ENCODE measurements at places on chromosomes 3 and 15.
A peak's percentile ranks its signal among the peaks of the same experiment; 100 is the strongest.

DNA sequence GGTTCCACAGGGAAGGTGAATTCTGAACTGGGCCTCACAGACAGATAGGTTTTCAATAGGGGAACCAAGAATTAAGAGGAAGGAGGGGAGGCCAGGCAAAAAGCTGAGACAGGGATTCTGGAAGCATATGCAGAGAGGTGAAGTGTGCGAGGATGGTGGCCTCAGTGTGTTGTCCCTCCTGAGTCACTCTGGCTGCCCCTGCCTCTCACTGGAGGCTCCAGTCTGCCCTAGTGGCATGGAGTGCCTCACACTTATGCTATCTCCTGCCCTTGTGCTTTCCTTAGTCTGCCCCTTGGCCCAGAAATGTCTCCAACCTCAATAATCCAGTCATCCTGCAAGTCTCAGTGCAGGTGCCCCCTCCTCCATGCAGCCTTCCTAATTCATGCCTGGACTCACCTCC lies 32.2 kb upstream of the RBP1 start:
- no peak for DNase-seq

DNA sequence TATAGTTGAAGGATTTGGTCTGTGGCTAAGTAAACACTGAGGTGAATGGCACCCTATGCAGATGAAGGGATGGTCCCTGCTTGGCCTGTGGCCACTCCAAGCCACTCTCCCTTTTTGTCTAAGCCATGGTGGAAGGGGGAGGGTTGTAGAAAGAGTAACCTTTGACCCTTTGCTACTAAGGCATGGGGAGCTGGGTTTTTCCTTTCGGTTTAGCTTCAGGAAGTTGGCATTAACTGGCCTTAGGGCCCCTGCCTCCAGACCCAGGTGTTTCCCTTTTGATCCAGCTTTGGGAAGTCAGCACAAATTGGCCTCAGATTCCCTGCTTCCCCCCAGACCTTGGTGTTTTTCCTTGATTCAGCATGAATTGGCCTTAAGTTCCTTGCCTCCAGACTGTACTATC lies 49.5 kb downstream of the EFCAB12 start:
- DNase-seq = no peak

DNA sequence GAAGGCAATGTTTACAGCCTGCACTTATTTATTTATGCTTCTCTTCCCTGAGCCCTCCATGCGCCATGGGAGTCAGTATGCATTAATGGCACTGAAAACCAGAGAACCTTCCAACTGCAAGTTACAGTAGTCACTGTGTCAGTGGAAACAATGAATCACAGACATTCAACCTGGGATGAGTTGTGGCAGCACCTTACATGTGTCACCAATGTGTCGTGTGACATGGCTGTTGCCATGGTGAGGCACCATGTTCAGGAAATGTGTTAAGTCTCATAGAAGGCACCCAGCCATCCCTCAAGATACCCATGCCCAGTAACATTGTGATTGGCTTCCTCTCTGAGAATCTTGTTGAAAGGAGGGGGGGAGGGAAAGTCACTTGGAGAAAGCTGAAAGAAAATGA lies 105.0 kb downstream of the FOXP1 start:
- peak; percentile 49 for DNase-seq

DNA sequence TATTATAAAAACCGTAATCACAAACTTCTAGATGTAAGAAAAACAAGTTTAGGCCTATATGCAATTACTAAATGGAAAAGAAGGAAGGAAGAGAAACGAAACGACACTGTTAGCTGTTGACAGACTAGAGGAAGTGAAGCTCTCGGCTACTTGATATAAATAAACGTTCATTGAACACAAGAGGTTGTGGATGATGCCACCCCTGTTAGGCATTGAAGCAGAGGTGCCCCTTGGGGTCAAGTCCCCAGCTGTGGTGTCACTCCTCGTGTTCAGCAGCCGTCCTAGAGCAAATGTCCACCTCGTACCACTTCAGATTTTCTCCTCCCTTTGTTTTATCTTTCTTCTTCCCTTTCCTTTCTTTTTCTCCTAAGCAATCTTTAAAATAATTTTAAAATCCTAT lies 146.5 kb upstream of the UBE2E1 start:
- no peak for DNase-seq

DNA sequence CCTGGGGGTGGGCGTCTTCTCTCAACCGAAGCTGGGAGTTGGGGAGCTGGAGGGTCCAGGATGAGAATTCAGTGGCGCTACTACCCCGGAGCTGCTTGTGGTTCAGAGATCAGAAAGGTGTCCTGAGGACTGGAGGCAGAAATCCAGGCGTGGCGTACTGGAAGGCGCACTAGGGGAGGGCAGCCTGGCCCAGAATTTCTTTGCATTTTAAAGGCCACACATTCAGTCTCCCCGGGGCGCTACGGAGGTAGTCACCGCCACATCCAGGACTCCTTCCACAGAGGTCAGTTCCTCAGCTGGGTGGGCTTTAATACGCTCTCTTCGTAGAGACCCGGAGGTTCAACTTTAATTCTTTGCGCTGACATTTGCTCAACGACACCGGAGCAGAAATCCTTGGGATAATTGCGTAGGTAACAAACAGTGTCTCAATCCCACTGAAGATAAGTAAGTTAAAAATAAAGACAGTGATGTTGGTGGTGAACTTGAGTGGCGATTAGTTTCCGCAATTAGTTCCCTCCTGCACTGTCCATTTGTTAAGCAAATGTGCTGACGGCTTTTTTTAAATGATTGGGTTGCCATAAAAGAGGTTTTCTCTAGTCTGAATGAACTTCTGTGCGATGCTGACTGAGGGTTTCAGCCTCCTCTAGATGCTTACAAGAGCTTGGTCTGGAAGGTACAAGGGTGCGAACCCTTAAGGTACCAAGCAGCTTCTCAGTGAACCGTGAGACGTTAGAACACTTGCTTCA lies 535 bp downstream of the MCTP2 start:
- DNase-seq = peak; percentile 26

DNA sequence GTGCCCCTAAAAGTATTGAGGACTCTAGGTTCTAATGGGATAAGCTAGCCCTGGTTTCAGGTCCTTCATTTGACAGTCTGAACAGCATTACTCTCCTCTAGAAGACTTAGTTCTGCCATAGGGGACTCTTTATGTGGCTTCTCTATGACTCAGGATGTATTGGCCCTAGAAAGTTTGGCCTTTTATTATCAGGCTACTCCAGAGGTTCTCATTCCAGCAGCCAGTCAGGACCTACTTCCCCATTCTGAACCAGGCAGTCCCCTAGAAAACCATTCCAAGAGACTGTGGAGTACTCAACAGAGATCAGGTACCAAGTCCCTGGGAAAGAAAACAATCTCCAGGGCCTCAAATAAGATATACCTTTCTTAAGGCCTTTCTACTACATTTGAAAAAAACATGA lies 157.9 kb upstream of the TSPAN3 start:
- DNase-seq = no peak

- DNase-seq = no peak
Observed at GRCh38 chr3:163058031-163058854, 1561.6 kb downstream of the OTOL1 start.

DNA sequence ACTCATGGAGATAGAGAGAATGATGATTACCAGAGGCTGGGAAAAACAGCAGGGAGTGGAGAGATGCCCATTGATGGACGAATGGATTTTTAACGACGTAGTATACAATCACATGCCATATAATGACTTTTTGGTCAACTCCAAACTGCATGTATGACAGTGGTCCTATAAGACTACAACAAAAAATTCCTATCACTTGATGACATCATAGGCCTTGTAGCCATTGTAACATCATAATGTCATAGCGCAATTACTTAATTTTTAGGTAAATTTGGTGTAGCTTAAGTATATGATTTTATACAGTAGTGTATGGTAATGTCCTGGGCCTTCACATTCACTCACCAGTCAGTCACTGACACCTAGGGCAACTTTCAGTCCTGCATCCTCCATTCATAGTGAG lies 264.3 kb downstream of the RAP2B start:
- DNase-seq = no peak

GRCh38 chr3:161072211-161072621 lies 32.9 kb downstream of the B3GALNT1 start:
- DNase-seq = peak; percentile 33

- no peak for DNase-seq
Observed at GRCh38 chr3:165181556-165181955, 14.6 kb downstream of the SLITRK3 start.

- peak; percentile 10 for DNase-seq
Observed at GRCh38 chr3:110881069-110881468, 190.5 kb upstream of the NECTIN3 start.

DNA sequence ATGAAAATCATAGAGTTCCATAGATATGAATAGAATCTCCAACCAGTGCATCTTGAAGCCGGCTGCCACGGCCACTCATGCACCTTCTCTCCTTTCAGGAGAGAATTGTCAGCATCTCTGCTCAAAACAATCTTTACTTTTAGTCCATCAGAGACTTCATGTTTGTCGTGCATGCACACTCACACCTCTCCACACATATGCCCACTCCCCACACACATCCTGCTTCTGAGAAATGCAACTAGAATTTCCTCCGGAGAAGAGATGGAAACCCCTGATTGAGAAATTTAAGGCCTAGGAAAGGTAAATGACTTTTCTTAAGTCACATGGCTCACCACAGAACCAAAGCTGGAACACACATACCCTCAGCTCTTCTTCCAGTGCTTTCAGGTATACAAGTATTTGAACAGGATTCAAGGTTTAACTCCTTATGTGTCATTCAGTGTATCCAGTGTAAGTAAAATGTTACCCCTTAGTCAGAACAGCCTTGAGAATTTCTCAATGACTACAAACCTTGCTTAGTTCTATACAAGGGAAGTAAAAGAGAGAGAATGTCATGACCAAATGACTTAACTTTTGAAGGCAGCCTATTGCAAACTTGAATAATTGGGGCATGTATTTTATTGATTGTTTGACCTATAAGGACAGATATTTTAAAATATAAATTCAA lies 69.1 kb upstream of the TSEN2 start:
- DNase-seq = peak; percentile 13

Data from activated CD4-positive, alpha-beta T cell treated with anti-CD3 and anti-CD28 coated beads, Interleukin-2, Interleukin-6, amounts not matched to agents 100 ng/mL and 50 ng/mL, durations not matched to agents 16 hours and 8 hours (primary cell).